Occipital lobe (tissue), 3 donors: ENCODE measurements at places on chromosomes 2 and 18. TPM values are rescaled to one million over a fixed set of nuclear protein-coding genes. Genes with fewer than 3 reads are reported as not detected.

MLPH gene
- total RNA-seq: 0.94 TPM

DNA sequence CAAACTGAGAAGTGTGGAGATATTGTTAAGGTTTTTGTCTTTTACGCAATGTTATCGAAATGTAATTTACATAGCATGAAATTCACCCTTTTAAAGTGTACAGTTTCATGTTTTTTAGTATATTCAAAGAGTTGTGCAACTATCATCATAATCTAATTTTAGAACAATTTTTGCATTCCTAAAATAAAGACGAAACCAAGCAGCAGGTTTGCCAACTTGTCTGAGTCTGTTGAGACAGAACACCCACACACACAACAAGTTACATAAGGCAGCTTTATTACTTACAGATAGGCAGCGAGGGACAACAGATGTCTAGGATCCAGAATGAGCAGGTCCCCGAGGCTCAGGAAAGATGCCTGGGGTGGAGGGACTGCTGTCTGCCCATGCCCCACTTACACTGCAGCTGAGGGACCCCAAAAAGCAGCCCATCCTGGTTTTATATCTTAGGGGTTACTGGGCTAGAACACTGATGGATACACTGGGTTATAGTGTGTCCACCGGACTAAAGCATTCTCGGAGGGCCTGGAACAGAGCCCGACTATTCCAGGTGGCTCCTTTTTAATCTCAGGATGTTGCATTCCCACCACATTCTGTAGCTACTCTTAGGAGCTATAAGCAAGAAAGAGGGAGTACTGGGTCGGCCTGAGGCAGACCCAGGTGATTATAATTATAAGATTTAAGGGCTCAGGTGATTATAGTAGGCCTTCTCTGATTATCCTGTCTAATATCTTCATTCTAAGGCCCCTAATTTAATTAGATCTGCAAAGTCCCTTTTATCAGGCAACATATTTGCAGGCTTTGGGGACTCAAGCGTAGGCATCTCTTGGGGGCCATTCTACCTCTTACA lies 150.2 kb upstream of the DOK6 start:
- no peak for DNase-seq

NEB gene
- total RNA-seq: 3.0 TPM

DNA sequence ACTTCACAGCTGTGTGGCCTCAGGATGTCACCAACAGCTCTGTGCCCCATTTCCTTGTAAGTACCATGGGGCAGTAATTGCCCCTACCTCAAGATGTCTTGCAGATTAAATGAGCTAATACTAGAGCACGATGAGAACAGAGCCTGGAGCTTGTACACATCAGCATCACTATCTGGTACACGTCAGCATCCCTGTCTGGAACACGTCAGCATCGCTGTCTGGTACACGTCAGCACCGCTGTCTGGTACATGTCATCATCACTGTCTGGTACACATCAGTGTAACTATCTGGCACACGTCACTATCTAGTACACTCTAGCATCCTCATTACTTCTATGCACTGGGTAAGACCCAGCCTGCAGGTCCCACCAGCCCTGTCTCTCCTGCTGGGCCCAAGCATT lies 37.2 kb downstream of the AQP12A start:
- DNase-seq: no peak

- DNase-seq: no peak
Measured at GRCh38 chr2:118153433-118153832, 65.2 kb downstream of the INSIG2 start.

SLC11A1 gene
- total RNA-seq: 1.7 TPM

NR4A2 gene
- 7.8 TPM for total RNA-seq

INO80D gene
- total RNA-seq: 25.4 TPM

FRZB gene
- 19.8 TPM for total RNA-seq

GRCh38 chr2:54559593-54560145 lies 103.5 kb downstream of the SPTBN1 start:
- no peak for DNase-seq

GRCh38 chr18:35022426-35023001 lies 18.7 kb upstream of the MAPRE2 start:
- no peak for DNase-seq
